ENCODE measurements at places on chromosomes 7 and 10. TPM values are rescaled to one million over a fixed set of nuclear protein-coding genes. Genes with fewer than 3 reads are reported as not detected.

ADCY1 gene
- total RNA-seq, result 1.9 TPM

SPDYE2B gene
- total RNA-seq, result not detected

ATG9B gene
- not detected for total RNA-seq

HMX2 gene
- not detected for total RNA-seq

GIMAP4 gene
- not detected for total RNA-seq

All from pericardium fibroblast (primary cell).